Naive thymus-derived CD4-positive, alpha-beta T cell (primary cell): ENCODE measurements at places on chromosomes 4 and X. TPM values are rescaled to one million over a fixed set of nuclear protein-coding genes. Genes with fewer than 3 reads are reported as not detected.

The PFKFB1 gene
- 0.48 and 0.65 TPM in 2 replicates for total RNA-seq

The NUP62CL gene
- 2.1 TPM for total RNA-seq

The RCHY1 gene
- 30.8 TPM for total RNA-seq

The LRIT3 gene
- total RNA-seq: 0.18 and 0.19 TPM in 2 replicates

The NUDT11 gene
- total RNA-seq: not detected

GRCh38 chr4:15402146-15402545, 25.7 kb upstream of the C1QTNF7 start:
- DNase-seq: no peak
- H3K4me1 ChIP-seq: peaks cover 7% of the 10 kb centered on the region
- H3K27ac ChIP-seq: peak overlapping the region; percentile 56

GRCh38 chr4:78800965-78801364, 24.8 kb downstream of the BMP2K start:
- H3K36me3 ChIP-seq: no peaks in the 10 kb centered on the region
- DNase-seq: no peak
- H3K4me3 ChIP-seq: no peak overlapping the region

GRCh38 chr4:84899616-84900015, 66.9 kb downstream of the WDFY3 start:
- no peak for DNase-seq
- no peak overlapping the region for H3K4me3 ChIP-seq
- no peaks in the 10 kb centered on the region for H3K36me3 ChIP-seq

GRCh38 chr4:185238750-185239149, 29.4 kb downstream of the SNX25 start:
- no peaks in the 10 kb centered on the region for H3K27me3 ChIP-seq
- no peak for DNase-seq
- H3K36me3 ChIP-seq: no peaks in the 10 kb centered on the region
- no peak overlapping the region for H3K27ac ChIP-seq
- no peak overlapping the region for H3K4me3 ChIP-seq
- no peaks in the 10 kb centered on the region for H3K4me1 ChIP-seq

DNA sequence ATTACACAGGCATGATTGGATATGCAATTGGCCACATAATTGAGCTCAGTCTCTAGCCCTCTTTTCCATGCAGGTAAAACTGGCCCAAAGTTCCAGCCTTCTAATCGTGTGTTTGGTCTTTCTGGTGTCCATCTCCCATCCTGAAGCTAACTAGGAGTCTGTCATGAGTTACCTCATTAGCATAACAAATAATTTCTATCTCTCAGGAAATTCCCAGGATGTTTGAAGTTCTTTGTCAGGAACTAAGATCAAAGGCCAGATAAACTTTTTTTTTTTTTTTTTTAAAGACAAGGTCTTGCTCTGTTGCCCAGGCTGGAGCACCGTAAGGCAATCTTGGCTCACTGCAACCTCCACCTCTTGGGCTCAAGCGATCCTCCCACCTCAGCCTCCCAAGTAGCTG, 15.8 kb downstream of the ATXN3L start:
- H3K36me3 ChIP-seq: no peaks in the 10 kb centered on the region
- no peak overlapping the region for H3K27ac ChIP-seq
- no peak overlapping the region for H3K4me3 ChIP-seq
- no peak for DNase-seq

GRCh38 chr4:26020083-26020668, 106.2 kb downstream of the SMIM20 start:
- H3K27ac ChIP-seq: no peak overlapping the region
- H3K36me3 ChIP-seq: no peaks in the 10 kb centered on the region
- no peaks in the 10 kb centered on the region for H3K27me3 ChIP-seq

- no peaks in the 10 kb centered on the region for H3K4me1 ChIP-seq
- no peak for DNase-seq
- no peak overlapping the region for H3K27ac ChIP-seq
- no peak overlapping the region for H3K4me3 ChIP-seq
- H3K27me3 ChIP-seq: no peaks in the 10 kb centered on the region
Observed at GRCh38 chr4:188780028-188780427, 640.8 kb downstream of the TRIML1 start.

- no peak overlapping the region for H3K27ac ChIP-seq
- no peaks in the 10 kb centered on the region for H3K36me3 ChIP-seq
- DNase-seq: peak; percentile 51
- no peaks in the 10 kb centered on the region for H3K4me1 ChIP-seq
- H3K4me3 ChIP-seq: no peak overlapping the region
Observed at GRCh38 chr4:177250056-177250696, 59.5 kb upstream of the NEIL3 start.

DNA sequence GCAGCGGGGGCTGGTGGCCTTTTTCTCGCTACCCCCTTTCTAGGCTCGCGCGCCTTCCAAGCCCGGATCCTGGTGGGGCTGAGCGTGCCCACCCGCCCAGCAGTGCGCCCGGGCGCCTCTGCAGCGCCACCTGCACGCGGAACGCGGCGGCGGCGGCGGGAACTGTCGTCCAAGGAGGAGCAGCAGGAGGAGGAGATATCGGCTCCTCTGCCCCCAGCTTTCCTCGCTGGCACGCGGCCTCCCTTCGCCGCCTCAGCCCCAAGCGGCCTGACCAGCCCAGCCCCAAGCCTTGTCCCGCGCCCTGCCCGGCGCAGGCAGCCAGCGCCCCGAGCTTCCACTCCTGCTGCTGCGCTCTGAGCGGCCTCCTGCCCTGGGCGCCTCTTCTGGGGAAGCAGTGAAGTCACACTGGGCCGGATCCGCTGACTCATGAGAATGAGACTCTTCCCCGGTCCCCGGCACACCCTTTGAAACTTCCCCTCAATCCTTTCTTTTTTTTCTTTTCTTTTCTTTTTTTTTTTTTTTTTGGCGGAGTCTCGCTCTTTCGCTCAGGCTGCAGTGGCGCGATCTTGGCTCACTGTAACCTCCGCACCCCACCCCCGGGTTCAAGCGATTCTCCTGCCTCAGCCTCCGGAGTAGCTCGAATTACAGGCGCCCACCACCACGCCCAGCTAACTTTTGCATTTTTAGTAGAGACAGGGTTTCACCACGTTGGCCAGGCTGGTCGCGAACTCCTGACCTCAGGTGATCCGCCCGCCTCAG, 10.6 kb upstream of the ELF4 start:
- peak overlapping the region; percentile 53 for H3K4me3 ChIP-seq
- H3K27me3 ChIP-seq: no peaks in the 10 kb centered on the region
- no peaks in the 10 kb centered on the region for H3K36me3 ChIP-seq
- peak; percentile 66 for DNase-seq
- no peak overlapping the region for H3K27ac ChIP-seq
- no peaks in the 10 kb centered on the region for H3K4me1 ChIP-seq

GRCh38 chrX:20789103-20789502, 522.4 kb upstream of the RPS6KA3 start:
- no peak overlapping the region for H3K4me3 ChIP-seq
- DNase-seq: no peak
- H3K36me3 ChIP-seq: no peaks in the 10 kb centered on the region
- no peaks in the 10 kb centered on the region for H3K4me1 ChIP-seq

- DNase-seq: no peak
- H3K4me3 ChIP-seq: no peak overlapping the region
- H3K27ac ChIP-seq: no peak overlapping the region
- no peaks in the 10 kb centered on the region for H3K27me3 ChIP-seq
Observed at GRCh38 chr4:162849937-162850336, 316.8 kb downstream of the NAF1 start.

GRCh38 chr4:149713031-149713430, 102.6 kb downstream of the IQCM start:
- H3K27me3 ChIP-seq: no peaks in the 10 kb centered on the region
- no peak for DNase-seq
- no peaks in the 10 kb centered on the region for H3K4me1 ChIP-seq
- H3K36me3 ChIP-seq: no peaks in the 10 kb centered on the region
- no peak overlapping the region for H3K4me3 ChIP-seq

GRCh38 chr4:19239565-19239964, 1012.1 kb upstream of the SLIT2 start:
- no peaks in the 10 kb centered on the region for H3K4me1 ChIP-seq
- DNase-seq: no peak
- H3K4me3 ChIP-seq: no peak overlapping the region
- no peaks in the 10 kb centered on the region for H3K27me3 ChIP-seq

GRCh38 chrX:76555816-76556215, 128.3 kb downstream of the MAGEE1 start:
- H3K36me3 ChIP-seq: no peaks in the 10 kb centered on the region
- H3K27me3 ChIP-seq: no peaks in the 10 kb centered on the region
- no peak overlapping the region for H3K27ac ChIP-seq
- DNase-seq: no peak
- H3K4me1 ChIP-seq: no peaks in the 10 kb centered on the region

DNA sequence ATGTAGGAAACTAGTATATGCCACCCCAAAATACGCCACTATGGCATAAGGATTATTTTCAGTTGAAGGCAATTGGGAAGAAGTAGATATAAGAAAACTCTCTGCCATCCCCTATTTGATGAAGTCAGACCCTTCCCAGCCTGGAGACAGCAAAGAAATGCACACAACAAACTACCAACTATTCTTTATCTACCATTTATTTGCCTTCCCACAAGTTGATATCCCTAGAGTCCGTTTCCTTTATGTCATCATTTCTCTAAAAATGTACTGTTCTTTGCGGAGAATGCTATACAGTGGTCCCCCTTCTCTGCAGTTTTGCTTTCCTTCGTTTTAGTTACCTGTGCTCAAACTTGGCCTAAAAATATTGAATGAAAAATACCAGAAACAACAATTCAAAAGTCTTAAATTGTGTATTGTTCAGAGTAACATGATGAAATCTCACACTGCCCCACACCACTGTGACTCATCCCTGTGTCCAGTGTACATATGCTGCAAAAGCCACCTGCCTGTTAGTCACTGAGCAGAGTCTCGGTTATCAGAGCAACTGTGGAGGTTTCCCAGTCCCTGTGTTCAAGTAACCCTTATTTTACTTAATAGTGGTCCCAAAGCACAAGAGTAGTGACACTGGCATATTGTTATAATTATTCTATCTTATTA, 152.3 kb downstream of the WDFY3 start:
- no peaks in the 10 kb centered on the region for H3K27me3 ChIP-seq
- H3K4me3 ChIP-seq: no peak overlapping the region

- no peaks in the 10 kb centered on the region for H3K36me3 ChIP-seq
- H3K27me3 ChIP-seq: no peaks in the 10 kb centered on the region
- H3K4me3 ChIP-seq: peak overlapping the region; percentile 43
- H3K27ac ChIP-seq: peak overlapping the region; percentile 59
- no peaks in the 10 kb centered on the region for H3K4me1 ChIP-seq
Observed at GRCh38 chrX:21657318-21658151, 595 bp downstream of the KLHL34 start.

DNA sequence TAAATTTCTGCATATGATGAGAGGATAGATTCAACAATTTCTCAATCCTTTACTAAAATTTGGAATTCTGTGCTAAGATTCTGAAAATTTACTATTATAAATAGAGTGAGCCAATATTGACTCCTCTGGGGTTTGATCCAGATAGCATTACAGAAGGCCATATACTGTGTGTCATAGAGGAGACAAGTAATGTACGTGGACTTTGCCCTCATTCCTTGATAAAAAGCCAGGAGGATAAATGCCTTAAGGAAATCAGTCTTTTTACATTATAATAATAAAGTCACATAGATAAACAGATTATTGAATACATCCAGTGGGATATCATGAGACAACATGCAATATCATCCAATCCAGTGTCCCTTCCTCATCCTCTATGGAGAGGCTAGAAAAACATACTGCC, 188.0 kb upstream of the HDX start:
- H3K36me3 ChIP-seq: no peaks in the 10 kb centered on the region
- no peaks in the 10 kb centered on the region for H3K27me3 ChIP-seq
- H3K4me1 ChIP-seq: no peaks in the 10 kb centered on the region
- DNase-seq: no peak
- H3K4me3 ChIP-seq: no peak overlapping the region
- H3K27ac ChIP-seq: no peak overlapping the region

- no peak for DNase-seq
- H3K4me3 ChIP-seq: no peak overlapping the region
- H3K36me3 ChIP-seq: peaks cover 4% of the 10 kb centered on the region
- no peaks in the 10 kb centered on the region for H3K27me3 ChIP-seq
Observed at GRCh38 chr4:118834070-118834469, 1.9 kb downstream of the SEC24D start.

- no peak for DNase-seq
- no peak overlapping the region for H3K27ac ChIP-seq
- H3K27me3 ChIP-seq: no peaks in the 10 kb centered on the region
Observed at GRCh38 chrX:63764946-63765345, 20.1 kb downstream of the ARHGEF9 start.

GRCh38 chrX:18833071-18833731, 125.8 kb downstream of the PPEF1 start:
- H3K36me3 ChIP-seq: no peaks in the 10 kb centered on the region
- no peak overlapping the region for H3K27ac ChIP-seq
- no peaks in the 10 kb centered on the region for H3K27me3 ChIP-seq
- no peaks in the 10 kb centered on the region for H3K4me1 ChIP-seq

GRCh38 chr4:52244848-52245247, 193.7 kb downstream of the SPATA18 start:
- DNase-seq: no peak
- no peak overlapping the region for H3K4me3 ChIP-seq
- H3K27me3 ChIP-seq: no peaks in the 10 kb centered on the region
- H3K27ac ChIP-seq: no peak overlapping the region
- H3K36me3 ChIP-seq: no peaks in the 10 kb centered on the region
- H3K4me1 ChIP-seq: no peaks in the 10 kb centered on the region

GRCh38 chrX:50103176-50103575, 97.6 kb downstream of the AKAP4 start:
- no peaks in the 10 kb centered on the region for H3K4me1 ChIP-seq
- no peak overlapping the region for H3K4me3 ChIP-seq
- H3K27ac ChIP-seq: no peak overlapping the region
- no peaks in the 10 kb centered on the region for H3K36me3 ChIP-seq
- H3K27me3 ChIP-seq: no peaks in the 10 kb centered on the region
- no peak for DNase-seq

GRCh38 chrX:10496345-10496965, 123.9 kb downstream of the MID1 start:
- H3K27me3 ChIP-seq: no peaks in the 10 kb centered on the region
- no peaks in the 10 kb centered on the region for H3K36me3 ChIP-seq
- no peak for DNase-seq
- no peak overlapping the region for H3K4me3 ChIP-seq
- no peak overlapping the region for H3K27ac ChIP-seq

- H3K4me3 ChIP-seq: no peak overlapping the region
- H3K4me1 ChIP-seq: no peaks in the 10 kb centered on the region
- H3K27me3 ChIP-seq: no peaks in the 10 kb centered on the region
- no peaks in the 10 kb centered on the region for H3K36me3 ChIP-seq
- no peak for DNase-seq
- H3K27ac ChIP-seq: no peak overlapping the region
Observed at GRCh38 chr4:96983830-96984229, 1143.9 kb downstream of the PDHA2 start.
